Activated CD4-positive, alpha-beta T cell treated with anti-CD3 and anti-CD28 coated beads, Interleukin-2, amount 50 U/mL, for 4 hours (primary cell): ENCODE measurements at places on chromosomes 16 and 17.

DNA sequence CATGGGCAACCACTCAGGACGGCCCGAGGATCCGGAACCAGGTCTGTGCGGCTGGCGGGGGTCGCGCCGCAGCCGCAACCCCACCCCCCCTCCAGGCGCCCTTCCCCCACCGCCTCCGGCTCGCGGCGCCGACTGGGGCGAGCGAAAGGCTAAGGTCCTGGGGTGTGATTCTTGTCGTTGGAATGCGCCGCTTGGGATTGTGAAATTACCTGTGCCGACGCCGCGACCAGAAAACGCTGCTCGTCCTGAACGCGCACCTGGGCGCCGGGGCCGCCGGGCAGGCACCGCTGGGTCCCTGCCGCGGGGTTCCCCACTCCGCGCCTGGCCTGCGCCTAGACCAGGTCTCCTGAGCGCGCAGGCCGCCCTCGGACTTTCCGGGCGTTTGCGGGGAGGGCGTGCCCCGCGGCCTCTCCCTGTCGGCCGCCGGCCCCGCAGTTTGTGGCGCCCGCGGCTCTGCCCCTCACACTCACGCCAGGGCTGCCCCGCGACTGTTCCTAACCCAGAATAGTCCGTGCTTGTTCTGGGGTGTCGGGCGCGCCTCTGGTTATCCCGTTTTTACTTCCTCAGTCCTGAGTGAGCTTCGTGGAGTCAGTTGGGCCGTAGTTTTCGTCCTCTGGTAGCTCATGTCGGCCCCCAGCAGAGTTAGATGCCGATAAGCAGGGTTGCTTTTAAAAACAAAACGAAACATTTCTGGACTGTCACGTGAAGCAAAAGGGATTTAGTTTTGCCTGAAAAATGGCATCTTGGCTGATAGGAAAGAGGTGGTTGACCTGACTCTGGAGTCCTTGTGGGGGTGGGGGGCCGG lies 147.2 kb downstream of the SPECC1 start:
- DNase-seq = peak; percentile 9

GRCh38 chr16:4859900-4860255 lies 12.6 kb downstream of the UBN1 start:
- no peak for DNase-seq

DNA sequence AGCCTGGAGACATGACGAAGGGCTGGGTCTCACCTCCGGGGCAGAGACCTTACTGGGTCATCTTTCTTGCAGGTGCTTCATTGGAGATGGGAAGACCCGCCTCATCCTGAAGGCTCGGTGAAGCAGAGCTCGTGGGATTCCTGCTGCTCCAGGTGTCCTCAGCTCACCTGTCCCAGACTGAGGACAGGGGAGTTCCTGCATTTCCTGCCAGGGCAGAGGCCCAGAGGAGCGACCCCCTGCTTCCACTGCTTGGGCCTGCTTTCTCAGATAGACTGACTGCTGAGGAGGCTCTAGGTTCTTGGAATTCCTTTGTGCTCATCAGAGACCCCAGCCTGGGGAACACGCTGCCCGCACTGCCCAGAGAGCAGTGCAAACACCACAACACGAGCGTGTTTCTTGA lies 11.6 kb downstream of the AQP8 start:
- DNase-seq = no peak

DNA sequence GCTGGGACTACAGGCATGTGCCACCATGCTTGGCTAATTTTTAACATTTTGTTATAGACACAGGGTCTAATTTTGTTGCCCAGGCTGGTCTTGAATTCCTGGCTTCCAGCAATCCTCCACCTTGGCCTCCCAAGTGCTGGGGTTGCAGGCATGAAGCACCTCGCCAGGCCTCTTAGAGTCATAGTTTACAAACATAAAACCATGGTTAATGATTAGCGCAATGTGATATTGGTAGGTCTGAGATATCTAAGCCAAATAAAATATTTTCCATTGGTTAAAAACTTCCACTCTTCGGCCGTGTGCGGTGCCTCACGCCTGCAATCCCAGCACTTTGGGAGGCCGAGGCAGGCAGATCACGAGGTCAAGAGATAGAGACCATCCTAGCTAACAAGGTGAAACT lies 16.6 kb downstream of the TXNDC11 start:
- no peak for DNase-seq

DNA sequence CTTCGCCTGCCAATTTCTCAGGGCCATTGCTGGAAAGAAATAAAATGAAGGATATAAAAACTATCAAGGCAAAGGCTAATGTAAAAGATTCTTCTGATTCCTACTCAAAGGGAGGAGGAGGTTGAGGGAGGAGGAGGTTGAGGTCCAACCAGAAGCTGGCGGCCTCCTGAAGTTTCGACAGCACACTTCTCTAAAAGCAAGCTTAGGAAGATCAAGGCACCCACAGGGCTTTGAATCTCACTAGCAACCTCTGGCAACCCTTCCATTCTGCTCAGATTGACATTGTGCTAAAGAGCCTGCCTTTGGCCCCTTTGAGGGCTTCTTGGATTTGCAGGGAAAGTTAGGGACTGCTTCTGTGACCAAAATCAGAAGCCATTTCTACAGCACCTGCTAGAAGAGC lies 81.5 kb upstream of the TNRC6C start:
- no peak for DNase-seq

DNA sequence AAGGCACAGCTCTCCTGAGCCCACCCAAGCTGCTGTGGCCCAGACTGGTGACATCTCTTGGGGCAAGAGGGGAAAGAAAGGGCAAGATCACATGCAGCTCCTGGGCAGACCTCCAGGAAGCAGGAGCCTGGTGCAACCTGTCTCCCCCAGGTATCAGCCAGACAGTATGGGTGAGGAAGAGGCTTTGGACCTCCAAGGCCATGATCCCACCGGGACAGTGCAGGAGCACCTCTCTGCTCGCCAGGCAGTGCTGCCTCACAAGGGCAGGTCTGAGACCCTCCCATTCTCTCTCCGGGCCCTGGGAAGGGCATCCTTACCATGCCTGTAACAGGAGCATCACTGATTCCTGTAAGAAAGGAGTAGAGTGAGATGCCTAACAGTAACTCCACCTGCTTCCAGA lies 25.6 kb upstream of the COG7 start:
- DNase-seq = no peak

GRCh38 chr17:64090144-64090543 lies 39.8 kb downstream of the ERN1 start:
- no peak for DNase-seq

- DNase-seq = no peak
These were observed 299.9 kb downstream of the WWOX start for GRCh38 chr16:78399384-78399783.

DNA sequence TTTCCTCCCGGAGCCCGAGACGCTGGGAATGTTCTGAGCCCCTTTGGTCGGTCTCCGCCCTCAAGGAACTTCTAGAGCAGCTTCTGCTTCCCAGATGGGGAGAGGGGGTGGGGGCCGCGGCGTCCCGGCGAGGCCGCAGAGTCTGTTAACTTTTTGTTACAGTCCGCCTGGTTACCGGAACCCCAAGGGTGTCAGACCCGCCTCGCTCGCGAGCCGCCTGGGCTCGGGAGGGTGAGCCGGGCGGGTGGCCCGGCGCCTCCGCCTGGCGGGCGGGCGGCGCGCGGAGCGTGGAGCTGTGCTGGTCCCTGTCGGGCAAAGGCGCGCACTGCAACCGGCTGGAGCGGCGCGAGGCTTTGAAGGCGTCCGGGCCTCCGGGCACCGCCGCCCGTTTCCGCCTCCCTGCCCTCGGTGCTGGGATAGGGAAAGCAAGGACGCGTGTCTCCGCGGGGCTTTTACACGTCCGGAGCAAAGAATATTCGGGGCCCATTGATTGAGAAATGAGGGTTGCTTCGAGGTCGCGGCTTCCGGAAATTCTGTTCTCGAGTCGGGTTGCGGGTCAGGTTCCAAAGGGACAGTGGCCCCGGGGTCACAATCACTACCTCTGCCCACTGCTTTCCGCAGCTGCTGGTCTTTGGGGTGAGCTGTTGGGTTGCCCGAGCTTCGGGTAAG lies 1.7 kb downstream of the HS3ST3B1 start:
- peak; percentile 77 for DNase-seq

DNA sequence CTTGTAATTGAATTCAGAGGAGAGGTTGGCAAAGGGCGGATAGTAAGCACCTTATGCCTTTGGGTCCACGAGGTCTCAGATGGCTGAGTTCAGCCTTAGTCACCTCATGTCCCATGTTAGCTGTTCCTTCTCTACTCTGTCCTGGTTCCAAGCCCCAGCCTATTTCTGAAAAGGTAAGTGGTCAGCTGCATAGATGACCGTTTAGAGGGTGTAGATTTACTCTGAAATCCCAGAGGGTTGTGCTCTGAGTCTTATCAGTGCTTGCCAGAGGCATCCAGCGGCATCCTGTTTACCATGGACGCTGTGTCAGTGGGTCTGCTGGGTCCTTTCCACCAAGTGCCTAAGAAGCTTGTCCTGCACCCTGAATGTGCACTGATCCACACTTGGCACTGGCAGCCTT lies 1.9 kb downstream of the ZNF778 start:
- DNase-seq = no peak

DNA sequence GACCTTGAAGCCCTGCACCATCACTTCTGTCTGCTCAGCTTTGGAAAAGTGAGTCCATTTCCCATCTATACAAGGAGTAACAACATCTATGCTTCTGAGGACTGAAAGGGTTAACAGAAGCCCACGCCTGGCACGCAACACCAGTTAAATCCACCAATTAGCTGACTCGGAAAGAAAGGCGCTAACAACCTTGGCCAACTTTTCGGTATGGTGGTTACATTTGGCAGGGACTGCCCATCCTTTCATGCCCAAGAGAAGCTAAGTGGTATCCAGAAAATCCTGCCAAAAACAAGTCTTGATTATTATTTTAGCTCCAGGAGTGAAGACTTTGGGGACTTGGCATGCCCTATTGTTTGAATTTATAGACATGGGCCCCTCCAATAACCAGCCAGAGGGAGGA lies 202.3 kb upstream of the RPL38 start:
- no peak for DNase-seq

DNA sequence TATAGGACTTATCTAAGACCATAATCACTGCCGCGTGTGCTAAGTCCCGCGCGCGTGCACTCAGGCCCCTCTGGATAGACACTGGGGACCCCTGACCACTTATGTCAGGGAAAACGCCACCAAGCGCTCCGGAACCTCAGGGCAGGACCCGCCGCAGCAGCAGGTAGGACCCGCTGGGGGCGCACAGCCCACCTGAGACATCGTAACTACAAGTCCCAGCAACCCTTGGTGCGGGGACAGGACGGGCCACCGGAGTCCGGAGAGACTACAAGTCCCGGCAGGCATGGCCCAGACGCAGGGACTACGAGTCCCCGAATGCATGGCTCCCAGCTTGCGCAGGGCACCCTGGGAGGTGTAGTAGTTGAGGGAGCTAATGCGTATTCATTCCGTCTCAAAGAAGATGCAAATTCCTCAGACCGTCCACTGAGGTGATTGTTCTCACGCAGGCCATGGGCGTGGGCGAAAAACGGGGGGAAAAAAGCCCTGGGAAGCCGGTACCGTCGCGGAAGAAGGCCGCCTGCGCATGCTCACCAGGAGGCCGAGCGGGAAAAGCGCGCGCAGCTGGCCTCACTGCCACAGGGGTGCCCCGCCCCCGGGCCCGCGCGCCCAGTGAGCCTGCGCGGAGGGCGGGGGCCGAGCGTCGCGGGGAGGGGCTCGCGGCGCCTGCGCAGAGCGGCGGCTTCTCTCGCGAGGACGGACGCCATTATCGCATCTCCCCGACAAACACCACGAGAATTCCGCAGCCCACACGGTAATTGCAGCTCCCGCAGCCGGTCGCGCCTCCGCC lies at the start of gene BANP:
Gene BANP, plus strand, starts transcription at position 670 of the 787 bp plus-strand sequence. CDS start 23,682 bp downstream, outside the sequence.
- DNase-seq = peak; percentile 98

DNA sequence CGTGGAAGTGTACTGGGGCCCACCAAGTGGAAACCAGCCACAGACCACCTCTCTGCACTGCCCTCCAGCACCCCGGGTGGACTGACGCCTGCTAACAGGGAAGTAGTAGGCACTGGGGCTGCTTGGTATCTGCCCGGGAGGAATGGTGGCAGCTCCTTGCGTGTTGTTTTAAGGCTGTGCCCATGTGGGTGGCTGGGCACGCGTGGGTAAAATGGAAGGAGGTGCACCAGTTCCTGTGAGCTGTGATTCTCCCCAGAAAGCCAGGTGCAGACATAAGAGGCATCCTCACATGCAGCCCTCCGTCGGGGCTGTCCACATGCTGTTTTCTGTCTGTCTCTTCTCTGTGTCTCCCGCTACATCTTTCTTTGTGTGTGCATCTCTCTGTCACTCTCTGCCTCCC lies 122.3 kb downstream of the ENGASE start:
- no peak for DNase-seq

- no peak for DNase-seq
These were observed 105.9 kb downstream of the SALL1 start for GRCh38 chr16:51045186-51045585.

- no peak for DNase-seq
These were observed 96.5 kb downstream of the ABCC1 start for GRCh38 chr16:16045879-16046278.

DNA sequence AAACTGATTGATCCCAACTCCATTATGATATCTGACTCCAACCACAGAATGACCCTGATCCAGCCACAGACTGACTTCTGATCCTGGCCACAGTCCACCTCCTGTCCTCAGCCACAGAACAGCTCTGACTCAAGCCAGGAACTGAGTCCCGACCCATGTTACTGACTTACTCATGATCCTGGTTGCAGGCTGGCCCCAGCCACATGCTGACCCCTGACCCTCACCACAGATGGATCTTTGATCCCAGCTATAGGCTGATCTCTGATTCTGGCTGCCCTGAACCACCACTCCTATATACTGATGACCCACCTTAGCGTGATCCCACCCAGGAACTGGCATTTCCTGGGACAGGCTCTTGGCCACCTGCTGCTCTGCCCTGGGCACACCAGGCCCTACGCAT lies 32.2 kb upstream of the IL21R start:
- no peak for DNase-seq

DNA sequence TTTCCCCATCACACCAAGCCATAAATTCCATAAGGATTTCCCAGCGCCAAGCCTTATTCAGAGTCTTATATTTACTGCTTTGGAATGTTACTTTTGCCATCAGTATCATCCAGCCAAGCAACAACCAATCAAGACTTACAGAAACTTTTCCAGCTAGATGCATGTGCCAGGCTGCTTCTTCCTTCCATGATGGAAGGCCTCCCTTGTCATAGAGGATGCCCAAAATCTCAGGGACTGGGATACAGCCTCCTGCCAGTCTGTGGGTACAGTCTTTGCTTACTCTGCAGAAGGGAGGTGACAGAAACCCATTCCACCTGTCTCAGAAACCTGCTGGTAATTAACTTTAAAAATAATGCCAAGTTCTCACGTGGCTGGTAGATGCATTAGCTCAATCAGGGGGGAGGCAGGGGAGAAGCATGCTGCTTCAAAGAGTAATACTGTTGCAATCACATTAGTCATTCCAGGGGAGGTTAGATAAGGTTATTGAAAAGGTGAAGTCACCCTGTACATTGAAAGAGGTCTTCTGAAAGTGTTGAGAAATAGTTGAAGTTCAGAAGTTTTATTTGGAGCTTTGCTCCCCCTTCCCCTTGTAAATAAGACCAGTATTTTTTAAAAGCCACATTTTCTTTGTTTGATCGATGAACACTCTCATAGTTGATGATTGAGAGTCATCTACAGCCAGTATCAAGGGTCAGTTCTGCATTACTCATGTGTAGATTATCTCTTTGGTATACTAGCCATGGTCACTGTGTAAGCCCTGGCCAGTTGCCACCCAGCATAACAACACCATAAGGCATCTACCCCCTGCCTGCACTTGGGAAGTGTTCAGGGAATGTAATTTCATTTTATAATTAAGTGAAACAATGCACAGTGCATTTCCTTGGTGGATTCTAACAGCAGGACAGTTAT lies 22.2 kb downstream of the HLF start:
- DNase-seq = no peak

GRCh38 chr16:1333149-1333812 lies at the start of gene BAIAP3:
TSS of gene BAIAP3 (plus strand) at chr16:1333645. CDS start at chr16:1338550, 4,905 bp downstream.
- DNase-seq = no peak
